Liver (tissue), 10 donors: ENCODE measurements at places on chromosomes 12 and 14.
A peak's percentile ranks its signal among the peaks of the same experiment; 100 is the strongest.

DNA sequence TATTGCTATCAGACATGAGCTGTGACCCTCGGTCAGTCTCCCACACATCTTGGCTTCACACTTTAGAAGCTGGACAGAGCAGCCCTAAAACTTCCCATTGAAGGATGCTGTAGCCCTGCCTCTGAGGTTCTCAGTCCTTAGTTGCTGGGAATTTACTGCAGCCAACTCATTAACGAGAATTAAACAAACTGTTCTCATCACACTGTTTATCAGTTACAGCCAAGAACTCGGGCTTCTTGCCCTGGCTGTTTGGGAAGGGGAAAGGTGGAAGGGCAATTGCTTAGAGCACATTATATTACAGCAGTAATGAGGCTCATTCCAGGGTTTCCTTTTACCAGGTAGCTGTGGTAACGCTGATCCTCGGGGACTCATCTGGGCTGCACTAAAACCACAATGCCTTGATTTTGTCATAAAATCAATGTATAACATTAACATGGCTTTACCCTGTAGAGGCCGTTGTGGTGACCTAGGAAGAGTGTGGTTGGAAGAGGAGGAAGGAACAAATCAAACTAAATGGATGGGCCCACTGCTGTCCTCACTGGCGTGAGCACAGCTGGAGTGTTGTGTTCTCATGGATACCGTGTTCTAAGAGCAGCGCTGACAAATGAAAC lies 87.1 kb downstream of the GPR135 start:
- DNase-seq, result no peak

- peak; percentile 34 for DNase-seq
Observed at GRCh38 chr14:26597071-26597588, 703 bp downstream of the NOVA1 start.

DNA sequence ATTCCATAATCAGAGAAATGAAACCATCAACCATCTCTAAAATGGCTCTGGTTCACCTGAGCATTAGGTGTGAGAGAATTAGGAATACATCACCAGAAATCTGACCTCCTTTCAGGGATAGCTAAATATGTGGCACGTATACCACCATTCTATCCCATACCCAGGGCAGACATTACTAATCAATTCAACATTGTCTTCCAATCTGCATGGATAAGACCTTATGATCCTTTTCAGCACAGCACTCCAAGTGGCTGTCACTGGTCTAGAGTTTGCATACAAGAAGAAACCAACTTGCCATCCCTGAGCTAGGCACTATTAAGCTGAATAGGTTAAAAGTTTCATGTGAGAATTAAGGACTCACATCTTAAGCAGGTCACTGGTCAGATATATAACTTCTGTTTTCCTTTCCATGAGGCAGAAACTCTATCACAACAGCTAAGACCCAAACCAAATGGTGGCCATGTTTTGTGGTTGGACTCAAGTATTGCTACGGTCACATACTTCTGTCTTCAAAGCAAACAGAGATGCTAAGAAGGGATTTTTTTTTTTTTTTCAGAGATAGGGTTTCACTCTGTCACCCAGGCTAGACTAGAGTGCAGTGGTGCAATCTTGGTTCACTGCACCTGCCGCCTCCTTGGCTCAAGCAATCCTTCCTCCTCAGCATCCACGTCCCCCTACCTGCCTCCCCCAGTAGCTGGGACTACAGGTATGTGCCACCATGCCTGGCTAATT lies 249.0 kb downstream of the DPF3 start:
- no peak for DNase-seq

DNA sequence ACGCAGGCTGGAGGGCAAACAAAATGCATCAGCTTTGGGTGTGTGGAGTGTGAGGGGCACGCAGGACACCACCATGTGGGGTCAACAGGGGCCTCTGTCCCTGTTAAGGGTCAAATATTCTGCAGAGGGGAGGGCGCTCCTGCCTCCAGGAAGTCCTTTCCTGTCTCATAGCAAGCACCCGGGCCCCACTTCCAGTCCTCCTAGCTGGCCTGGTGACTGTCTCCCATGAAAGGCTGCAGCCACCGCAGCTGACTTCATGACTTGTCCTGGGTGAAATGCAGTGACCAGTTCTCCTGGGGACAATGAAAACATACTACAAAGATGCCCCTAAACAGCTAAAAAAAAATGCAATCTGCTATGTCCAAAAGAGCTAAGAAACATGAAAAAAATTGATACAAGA lies 53.6 kb downstream of the LGMN start:
- DNase-seq, result no peak

GRCh38 chr14:98162856-98163805 lies 1108.9 kb downstream of the BCL11B start:
- DNase-seq, result no peak

DNA sequence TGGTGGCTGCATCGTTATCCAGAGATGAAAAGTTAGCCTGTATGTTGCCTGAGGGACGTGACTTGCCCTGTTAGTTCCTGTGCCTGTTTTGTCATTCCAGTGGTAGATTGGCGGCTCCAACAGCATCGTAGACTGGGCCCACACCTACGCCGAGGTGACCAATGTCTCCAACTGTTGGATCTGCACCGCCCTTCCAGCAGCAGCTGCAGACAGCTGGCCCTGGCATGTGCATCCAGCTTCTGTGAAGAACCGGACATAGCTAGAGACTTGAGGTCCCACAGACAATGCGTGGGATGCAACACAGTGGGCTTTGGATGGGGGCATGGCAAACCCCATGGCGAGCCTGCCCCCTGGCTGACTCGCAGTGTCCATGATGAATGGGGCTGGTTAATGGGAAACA lies 93.0 kb upstream of the TMPO start:
- DNase-seq, result no peak

- no peak for DNase-seq
Observed at GRCh38 chr12:85662207-85662602, 174.0 kb downstream of the RASSF9 start.
